ENCODE measurements at places on chromosomes 5 and 9.

DNA sequence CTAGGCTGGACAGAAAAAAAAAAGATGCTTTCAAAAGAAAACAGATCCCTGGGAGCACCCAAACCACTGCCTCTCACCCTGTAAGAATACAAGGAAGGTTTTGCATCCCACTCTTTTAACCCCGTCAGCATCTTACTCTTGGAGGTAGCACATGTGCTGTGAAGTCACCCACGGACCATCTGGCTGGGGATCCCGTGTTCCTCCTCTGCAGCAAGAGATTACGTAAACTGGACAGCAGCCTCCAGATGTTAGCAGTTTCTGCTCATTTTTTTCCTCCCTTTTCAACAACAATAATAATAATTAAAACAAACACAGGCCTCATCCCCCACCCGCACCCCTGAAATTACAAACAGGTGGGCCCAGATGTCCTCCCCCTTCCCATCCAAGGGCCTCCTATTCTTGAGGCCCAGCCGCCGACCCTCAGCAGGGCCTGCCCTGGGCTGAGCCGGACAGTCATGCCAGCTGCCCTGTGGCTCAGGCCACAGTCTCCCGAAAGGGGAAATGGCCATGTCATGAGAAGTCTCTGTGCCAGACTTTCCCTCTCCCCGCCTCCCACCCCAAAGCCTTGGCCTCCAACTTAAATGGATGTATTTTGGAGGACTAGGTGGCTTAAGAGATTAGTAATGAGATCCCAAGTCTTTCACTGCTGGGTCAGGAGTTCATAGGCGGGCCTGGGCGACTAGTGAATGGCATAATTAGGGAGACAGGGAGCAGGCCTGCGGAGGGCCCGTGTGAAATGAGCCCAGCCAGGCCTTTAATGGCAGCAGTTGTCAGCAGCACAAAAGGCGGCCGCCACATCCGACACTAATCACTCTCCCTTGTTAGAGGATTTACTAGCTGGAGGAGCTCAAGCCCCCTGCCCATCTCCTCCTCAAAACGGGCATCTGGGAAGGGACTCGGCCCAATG is 165.1 kb downstream of the PAPPA start:
- no peak for DNase-seq

DNA sequence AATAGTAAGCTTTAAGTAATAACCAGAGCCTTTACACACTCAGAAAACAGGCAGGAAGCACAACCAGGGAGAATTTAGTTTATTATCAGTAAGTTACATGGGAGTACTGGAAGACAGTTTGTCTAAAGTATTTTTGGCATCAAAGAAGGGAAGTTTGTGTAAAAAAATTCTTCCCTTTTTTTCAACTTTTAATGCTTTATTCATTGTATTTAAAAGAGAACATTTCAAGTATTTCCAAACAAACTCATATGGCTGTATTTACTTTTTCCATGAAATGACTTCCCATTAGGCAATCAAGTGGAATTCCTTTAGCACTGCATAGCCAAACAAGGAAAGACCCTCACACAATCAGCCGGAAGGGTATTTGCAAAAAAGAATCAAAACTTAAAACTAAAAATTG is 26.7 kb downstream of the RNF145 start:
- DNase-seq = no peak

DNA sequence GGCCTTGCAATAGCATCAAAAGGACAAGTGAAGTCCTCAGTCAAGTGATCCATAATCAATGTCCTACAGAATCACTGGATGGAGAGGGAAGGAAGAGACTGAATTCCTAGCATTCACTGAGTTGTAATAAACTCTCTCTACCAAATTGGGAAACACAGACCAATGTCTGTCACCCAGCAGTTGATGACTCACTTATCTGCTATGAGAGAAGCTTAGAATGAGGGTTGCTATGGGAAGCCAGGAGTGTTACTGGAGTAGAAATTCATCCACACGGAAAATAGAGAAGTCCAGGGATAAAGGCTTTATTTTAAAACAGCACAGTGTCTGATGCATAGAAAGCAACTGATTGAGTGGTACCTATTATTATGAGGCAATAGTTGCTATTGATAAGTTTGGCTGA is 407.4 kb downstream of the BRINP1 start:
- peak; percentile 7 for DNase-seq

DNA sequence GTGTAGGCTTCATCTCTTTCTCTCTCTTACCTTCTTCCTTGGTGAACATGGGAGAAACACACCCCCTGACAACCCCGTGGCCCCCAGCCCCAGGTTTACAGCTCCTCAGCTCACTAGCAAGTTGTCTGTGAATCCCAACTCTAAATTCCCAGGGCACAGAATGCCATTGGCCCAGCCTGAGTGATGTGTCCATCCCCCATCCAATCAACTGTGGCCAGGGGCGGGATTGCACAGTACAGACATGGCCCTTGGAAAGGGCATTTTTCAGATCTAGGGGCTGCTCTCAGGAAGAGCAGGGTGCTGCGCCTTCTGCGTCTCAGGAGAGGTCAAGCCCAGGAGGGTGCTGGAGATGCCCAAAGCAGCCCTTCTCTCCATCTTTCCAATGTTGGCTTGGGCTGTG is 48.2 kb upstream of the ASS1 start:
- DNase-seq = no peak

- DNase-seq = no peak
These were observed 18.8 kb downstream of the NANS start for GRCh38 chr9:98075332-98075805.

DNA sequence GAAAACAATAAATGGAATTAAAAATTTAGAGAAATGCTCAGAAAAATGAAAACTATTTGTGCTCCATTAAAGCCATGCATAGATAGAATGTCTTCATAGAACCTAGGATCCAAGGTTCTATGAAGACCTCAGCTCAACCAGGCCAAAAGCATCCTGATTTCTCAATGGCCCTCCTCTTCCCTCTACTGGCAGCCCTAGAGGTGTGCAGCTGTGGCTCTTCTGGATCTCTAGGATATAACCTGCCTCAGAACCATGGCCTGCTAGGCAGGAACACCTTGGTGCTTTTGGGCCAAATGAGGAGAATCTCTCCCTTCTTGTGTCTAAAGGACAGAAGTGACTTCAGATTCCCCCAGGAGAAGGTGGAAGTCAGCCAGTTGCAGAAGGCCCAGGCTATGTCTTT is 15.1 kb downstream of the IFNA1 start:
- no peak for DNase-seq

DNA sequence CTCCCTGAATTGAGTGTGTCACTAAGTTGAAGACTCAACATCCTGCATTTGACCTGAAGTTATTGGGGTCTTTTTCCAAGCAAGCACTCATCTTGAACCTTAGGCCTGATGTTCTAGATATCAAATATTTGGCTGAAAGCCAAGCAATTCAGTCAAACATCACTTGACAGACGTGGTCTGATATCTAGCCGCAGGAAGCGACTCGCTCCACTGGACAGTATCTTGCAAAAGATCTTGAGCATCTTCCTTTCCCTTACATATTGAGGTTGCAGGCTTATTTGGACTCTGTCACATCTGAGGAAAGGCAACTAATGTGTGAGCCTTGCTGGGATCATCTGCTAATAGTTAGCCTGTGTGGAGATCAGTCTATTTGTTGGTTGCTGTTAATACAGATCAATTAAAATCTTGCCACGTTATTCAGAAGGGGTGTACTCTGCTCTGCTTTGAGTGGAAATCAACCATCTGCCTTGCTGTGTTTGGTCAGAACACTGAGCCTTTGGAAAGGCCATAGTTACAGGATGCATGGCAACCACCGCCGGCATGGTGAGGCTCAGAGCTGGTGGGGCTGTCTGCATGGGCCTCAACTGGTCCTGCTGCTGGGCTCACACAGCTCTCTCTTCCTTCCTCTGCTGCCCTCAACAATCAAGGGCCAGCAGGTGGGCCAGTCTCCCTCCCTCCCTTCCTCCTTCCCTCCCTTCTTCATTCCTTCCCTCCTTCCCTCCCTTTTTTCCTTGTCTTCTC is 166.9 kb upstream of the KLF9 start:
- no peak for DNase-seq

GRCh38 chr9:38687992-38688391 is 31.9 kb downstream of the FAM240B start:
- no peak for DNase-seq

DNA sequence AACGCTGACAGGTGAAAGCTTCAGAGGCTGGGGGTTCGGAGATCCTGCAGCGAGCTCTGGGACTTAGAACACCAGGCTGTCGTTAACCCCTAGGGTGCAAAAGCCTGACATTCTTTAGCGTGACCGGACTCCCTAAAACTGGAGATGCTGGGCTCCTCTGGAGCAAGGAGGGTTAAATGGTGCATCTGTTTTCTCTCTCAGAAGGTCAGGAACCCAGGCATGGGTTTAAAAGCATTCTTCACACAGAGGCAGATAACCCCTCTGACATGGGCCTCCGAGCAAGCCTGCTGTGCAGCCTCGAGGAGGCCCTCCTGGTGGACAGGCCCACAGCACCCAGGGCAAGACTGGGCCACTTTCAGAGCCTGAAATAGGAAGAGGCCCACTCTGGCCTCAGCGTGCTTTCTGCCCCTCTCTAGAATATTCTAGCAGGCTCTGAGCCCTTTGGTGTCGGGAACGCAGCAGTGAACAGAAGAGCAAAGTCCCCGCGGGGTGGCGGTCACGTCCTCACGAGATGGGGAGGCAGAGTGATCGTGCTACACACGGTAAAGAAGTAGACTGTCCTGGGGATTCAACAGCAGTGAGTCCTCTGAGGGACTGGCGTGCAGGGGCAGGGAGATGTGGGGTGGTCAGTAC is 124.8 kb downstream of the COL23A1 start:
- no peak for DNase-seq

GRCh38 chr9:36530224-36530623 is 42.5 kb upstream of the MELK start:
- DNase-seq = no peak

DNA sequence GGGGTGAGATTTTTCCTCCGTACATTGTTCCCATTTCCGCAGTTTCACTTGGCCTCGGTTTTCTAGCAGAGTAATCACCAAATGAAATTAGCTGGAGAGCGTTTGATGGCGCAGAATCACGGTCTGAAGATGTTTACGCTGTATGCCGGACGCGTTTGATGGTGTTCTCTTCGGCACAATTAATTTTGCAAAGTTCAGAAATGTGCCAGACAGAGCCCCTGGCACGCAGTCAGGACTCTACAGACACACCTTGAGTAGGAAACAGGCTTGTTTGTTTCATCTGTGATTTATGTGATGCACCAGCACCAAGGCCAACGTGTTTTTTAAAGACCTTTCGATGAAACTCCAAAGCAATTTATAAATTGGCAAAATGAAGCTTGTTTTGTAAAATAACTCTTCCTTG is 863 bp upstream of the LIFR start:
- DNase-seq = no peak

DNA sequence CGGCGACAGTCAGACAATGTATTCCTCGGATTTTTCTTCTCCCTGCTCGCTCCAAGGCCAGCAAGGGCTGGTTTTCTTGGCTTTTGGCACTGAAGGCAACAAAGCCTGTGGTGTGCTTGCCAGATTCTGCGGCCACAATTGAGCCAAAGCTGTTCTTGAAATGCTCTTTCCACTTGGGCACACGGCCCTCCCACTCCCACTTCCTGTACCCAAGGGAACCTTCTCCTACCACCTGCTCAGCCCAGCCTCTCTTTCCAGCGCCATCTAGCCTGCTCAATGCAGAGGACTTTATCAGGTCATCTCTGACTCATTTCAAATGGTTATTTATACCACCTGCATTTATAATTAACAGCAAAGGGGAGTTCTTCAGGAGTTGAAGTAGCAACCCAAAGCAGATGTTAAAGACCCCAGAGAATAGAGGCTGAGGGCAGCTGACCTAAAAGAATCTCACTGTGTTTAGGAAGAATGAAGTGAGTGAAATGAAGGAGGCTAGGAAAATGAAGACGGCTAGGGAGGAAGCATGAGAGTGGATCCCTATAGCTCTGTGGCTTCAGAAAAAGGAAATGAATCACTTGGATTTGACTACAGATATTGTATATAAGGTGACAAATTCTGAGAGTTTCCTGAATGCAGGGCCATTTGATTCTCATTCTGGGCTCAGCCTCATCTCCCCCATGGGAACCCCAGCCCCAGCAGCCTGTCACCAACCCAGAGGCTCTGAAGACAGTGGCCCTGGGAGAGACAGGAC is 439.0 kb downstream of the ENC1 start:
- no peak for DNase-seq

DNA sequence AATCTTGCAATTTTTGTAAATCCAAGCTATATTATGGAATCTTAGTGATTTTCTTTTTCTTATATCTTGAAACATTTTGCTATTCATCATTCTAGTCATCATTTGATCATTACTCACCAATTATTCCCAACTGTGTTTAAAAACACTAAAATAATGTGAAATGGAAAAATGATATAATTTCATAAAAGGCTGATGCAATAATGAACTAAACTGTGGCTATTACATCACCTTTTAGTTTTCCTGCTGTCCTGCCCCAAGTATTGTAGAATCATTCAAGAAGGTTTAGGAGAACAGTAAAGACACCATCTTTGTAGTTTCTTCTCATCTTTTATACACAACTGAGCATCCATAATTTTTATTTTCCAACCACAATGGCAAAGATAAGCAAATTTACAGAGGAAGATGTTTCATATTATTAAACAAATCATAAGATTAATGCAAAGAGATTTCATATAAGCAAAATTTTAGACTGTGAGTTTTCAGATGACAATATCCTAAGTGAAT is 431.0 kb upstream of the SLC30A5 start:
- DNase-seq = no peak

DNA sequence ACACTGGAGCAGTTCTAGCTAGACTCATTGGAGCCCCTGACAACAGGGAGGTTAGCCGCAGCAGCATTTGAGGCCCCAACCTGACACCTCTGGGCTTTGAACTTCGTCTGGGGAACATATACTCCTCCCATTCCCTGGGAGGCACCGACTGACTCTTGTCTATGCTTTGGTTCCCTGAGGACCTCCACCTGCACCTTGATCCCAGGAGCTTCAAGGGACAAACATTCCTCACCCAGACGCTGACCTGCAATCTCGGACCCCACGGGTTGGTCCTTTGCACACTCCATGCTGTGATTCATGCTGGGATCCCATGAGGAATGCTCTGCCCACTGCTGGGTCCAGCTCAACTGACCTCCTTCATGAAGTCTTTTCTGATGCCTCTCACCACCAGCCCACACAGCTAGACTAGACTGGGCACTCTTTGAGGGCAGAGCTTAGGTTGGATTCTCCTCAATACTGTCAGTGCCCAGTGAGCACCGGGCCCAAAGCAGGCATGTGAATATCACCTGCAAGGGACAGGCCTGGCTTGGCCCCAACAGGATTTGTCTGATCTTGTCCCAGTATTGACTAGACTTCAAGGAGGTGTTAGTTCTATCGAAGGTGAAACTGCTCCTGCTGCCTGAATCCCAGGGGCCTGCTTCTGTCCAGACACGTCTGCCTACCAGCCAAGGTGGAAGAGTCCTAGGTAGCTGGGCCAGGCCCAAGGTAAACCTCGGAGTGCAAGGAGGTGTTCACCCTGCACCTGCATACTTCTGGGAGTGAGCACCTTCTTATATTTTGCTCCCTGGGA is 51.8 kb upstream of the ZBTB43 start:
- no peak for DNase-seq

DNA sequence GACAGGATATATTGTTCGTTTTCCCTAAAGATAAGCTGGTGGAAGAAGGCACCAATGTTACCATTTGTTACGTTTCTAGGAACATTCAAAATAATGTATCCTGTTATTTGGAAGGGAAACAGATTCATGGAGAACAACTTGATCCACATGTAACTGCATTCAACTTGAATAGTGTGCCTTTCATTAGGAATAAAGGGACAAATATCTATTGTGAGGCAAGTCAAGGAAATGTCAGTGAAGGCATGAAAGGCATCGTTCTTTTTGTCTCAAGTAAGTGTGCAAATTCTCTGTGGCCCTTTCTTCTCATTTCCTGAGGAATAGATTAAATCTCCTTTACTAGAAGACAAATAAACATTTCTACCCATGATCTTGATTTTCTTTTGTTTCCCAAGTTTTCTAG is 38.0 kb downstream of the OSMR start:
- no peak for DNase-seq

GRCh38 chr5:135430135-135430437 is 17.1 kb downstream of the DCANP1 start:
- no peak for DNase-seq
